ENCODE measurements at places on chromosomes 7 and 10.
A peak's percentile ranks its signal among the peaks of the same experiment; 100 is the strongest.

DNA sequence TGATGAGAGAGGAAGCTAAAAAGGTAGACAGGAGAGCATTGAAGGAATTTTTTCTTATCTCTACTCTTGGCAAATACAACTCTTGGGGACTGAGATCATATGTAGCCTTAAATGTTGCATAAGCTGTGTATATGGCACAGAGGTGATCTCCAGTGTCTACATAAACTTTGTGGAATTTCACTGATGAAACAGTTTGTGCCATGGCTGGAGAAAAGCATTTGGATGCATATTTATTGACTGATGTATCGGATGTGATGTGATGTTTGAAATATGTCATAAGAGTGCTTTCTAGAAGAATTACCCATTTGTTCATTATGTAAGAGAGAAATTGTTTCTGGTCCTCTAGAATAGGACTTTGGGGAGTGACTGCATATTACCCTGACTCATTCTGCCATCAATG, 244.9 kb upstream of the LRRTM3 start:
- no peaks in the 10 kb centered on the region for H3K4me1 ChIP-seq
- no peak for DNase-seq
- H3K36me3 ChIP-seq: no peaks in the 10 kb centered on the region
- H3K27me3 ChIP-seq: no peaks in the 10 kb centered on the region
- H3K4me3 ChIP-seq: no peak overlapping the region
- H3K27ac ChIP-seq: no peak overlapping the region

DNA sequence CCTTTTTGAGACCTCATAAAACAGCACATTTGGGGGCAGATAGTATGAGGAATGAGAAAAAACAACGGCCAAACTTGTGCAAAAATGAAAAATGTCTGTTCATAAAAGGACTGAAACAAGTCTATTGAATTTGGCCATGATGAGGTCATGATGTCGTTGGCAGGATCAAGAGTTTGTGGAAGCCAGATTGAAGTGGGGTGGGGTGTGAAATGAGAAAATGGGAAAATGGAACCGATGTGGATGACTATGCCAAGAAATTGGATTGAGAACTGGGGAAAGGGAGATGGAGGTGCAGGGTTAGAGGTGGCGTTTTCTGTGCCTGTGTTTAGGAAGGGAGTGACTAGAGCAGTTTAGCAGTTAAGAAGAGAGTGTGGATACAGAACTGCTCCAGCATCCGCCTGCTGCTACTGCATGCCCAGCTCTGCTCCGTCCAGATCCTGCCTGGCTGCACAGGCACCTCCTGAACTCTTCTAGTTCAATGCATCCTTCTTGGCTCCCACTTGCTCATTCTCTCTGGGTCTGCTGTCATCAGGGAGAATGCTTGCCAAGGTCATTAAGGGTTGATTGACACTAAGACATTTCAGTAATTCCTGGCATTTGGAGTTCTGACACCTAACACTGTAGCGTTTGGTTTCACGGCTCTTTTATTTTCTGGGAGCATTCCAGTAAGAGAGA, 111.9 kb downstream of the GALNT17 start:
- H3K36me3 ChIP-seq: no peaks in the 10 kb centered on the region
- H3K4me1 ChIP-seq: no peaks in the 10 kb centered on the region
- no peaks in the 10 kb centered on the region for H3K27me3 ChIP-seq
- H3K4me3 ChIP-seq: no peak overlapping the region
- no peak for DNase-seq

DNA sequence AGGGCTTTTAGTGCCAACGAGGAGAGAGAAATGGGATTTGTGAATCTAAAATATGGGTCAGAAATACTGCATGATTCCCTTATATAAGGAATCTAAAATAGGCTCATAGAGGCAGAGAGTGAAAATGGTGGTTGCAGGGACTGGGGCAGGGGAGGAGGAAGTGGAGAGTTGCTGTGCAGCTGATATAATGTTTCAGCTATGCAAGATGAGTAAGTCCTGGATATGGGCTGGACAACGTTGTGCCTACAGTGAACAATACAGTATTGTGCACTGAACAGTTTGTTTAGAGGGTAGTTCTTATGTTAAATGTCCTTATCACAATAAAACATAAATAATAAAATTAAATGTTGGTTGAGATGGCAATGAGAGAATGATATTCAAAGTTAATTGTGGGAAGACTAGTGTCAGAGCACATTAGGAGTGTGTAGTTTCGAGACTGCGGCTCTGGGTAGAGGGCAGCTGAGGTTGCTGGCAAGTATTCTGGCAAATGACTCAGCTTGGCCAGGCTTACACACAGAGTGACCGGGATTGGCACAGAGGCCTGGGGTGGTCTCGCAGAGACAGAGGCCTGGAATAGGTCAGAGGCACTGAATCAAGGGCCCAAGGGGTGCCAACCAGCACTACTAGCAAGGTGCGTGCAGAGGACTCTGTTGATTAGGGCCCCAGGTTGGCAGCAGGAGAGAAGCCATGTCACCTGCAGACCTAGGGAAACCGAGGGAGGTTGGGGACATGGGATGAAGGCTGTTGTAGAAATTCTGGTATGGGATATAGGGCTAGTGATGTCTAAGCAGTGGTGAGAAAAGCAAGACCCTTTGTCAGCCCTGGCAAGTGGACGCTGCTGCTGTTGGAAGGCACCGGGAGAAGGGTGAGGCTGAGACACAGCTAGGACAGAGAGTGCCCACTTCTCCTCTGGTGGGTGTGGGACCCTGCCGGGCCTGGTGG, 2.8 kb upstream of the DEPP1 start:
- H3K4me3 ChIP-seq: no peak overlapping the region
- peaks cover 11% of the 10 kb centered on the region for H3K36me3 ChIP-seq
- DNase-seq: no peak

DNA sequence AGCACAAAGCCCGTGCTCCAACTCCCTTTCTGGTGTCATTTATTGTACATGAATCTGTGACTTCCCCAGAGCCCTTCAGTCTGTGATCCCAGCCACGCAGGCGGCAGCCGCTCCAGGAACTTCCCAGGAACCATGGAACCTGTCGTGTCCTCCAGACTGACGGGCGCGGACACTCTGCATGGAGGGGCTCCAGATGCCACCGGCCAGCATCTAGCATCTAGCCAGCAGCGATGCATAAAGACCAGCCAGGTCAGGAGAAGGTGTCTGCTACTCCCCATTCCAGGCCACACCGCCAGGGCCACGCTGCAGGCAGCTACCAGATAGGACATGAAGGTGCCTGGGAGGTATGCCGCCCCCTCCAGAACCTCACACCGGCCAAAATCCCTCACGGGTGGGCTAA, 77.4 kb downstream of the PRKAG2 start:
- no peak overlapping the region for H3K4me3 ChIP-seq
- H3K27me3 ChIP-seq: no peaks in the 10 kb centered on the region
- no peak overlapping the region for H3K27ac ChIP-seq
- no peaks in the 10 kb centered on the region for H3K36me3 ChIP-seq

DNA sequence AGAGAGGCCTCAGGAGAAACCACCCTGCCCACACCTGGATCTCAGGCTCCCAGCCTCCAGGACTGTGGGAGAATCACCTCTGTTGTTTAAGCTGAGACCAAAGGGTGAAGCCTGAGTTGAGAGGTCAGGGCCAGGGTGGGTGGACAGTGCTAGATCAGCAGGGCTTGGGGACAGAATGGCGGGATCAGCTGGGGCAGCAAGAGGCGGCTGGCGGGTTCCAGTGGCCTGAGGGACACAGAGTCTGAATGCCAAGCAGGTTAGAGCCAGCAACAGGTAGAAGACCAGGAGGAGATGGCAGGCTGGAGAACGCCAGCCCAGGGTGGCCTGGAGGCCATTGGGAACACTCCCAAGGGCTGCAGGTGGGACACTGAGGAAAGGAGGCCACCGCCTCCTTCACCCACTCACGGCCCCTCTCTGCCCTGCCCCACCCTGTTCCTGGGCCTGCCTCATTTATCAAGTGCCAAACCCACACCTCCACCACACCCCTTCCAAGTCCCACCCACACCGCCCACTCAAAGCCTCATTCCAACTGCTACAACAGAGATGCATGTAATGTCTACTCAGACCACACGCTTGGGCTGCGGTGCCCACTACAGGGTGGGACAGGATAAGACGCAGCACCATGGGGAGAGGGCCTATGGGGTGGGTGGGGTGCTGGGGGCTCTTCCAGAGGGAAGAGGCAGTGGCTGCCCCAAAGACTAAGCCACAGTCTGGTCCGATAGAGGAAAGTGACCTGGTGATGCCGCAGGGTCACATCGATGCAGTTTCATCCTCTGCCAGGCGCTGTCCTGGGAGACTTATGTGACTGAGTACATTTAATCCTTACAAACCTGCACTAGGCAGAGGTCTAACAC, 173.9 kb downstream of the TNS3 start:
- DNase-seq: no peak
- H3K36me3 ChIP-seq: no peaks in the 10 kb centered on the region
- no peaks in the 10 kb centered on the region for H3K27me3 ChIP-seq
- no peaks in the 10 kb centered on the region for H3K4me1 ChIP-seq
- H3K4me3 ChIP-seq: no peak overlapping the region

- H3K4me1 ChIP-seq: peaks cover 38% of the 10 kb centered on the region
- peaks cover 90% of the 10 kb centered on the region for H3K27me3 ChIP-seq
- peak overlapping the region; percentile 85 for H3K4me3 ChIP-seq
- peak overlapping the region; percentile 83 for H3K27ac ChIP-seq
Observed at GRCh38 chr10:22340329-22341189, 4.7 kb upstream of the SPAG6 start.

DNA sequence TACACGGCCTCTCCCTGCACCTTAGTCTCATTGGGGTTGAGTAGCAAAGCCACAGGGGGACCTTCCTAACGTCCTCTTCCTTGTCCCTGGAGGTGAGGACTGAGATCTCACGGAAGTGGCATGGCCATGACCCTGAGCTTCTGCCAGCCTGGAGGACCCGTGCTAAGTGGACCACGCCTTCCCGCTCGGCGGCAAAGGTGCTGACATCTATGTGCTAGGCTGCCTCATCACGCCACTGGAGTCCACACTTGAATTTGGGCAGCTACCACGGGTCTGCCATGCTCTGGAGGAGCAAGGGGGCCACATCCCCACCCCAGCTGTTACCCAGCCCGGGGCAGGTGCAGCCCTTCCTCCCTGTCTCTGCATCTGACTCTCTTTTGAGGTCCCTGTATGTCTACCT, 15.3 kb downstream of the GHRHR start:
- peaks cover 6% of the 10 kb centered on the region for H3K4me1 ChIP-seq
- H3K4me3 ChIP-seq: no peak overlapping the region
- H3K27ac ChIP-seq: no peak overlapping the region
- no peak for DNase-seq
- peaks cover 2% of the 10 kb centered on the region for H3K27me3 ChIP-seq
- H3K36me3 ChIP-seq: no peaks in the 10 kb centered on the region

- no peak overlapping the region for H3K4me3 ChIP-seq
- peaks cover 5% of the 10 kb centered on the region for H3K4me1 ChIP-seq
- H3K27me3 ChIP-seq: no peaks in the 10 kb centered on the region
- H3K27ac ChIP-seq: no peak overlapping the region
- no peaks in the 10 kb centered on the region for H3K36me3 ChIP-seq
- DNase-seq: no peak
Observed at GRCh38 chr7:18401757-18402156, 93.8 kb upstream of the HDAC9 start.

- H3K36me3 ChIP-seq: no peaks in the 10 kb centered on the region
- DNase-seq: peak; percentile 56
- peaks cover 26% of the 10 kb centered on the region for H3K4me1 ChIP-seq
- peak overlapping the region; percentile 56 for H3K4me3 ChIP-seq
Observed at GRCh38 chr10:24723386-24723787, 300 bp downstream of the ARHGAP21 start.

DNA sequence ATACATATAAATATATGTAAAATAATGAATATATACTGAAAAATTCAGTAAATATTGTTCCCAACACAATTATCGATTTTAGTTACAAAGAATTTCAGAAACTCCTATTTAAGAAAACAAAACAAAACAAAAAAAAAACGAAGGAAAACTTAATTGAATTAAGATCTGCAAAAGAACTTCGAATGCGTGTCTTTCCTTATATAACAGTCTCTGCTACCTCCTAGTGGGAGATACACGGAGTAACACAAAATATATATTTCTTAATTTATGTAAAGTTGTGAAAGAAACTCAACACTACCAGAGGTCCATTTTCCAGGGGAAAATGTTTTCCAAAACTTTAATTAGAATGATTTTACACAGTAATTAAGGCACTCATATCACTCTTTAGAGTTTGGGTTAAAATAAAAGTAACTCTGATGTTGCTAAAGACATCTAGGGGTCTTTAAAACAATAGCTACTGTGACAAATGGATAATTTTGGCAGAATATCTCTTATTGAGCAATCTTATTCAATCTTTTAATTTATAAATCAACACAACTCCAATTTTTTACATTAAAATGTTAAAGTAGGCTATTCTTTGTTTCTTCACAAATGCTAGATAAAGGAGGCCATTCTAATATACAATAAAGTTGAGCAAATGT, 41.6 kb downstream of the NEBL start:
- H3K27ac ChIP-seq: no peak overlapping the region
- H3K4me3 ChIP-seq: no peak overlapping the region
- no peaks in the 10 kb centered on the region for H3K4me1 ChIP-seq
- no peaks in the 10 kb centered on the region for H3K36me3 ChIP-seq

DNA sequence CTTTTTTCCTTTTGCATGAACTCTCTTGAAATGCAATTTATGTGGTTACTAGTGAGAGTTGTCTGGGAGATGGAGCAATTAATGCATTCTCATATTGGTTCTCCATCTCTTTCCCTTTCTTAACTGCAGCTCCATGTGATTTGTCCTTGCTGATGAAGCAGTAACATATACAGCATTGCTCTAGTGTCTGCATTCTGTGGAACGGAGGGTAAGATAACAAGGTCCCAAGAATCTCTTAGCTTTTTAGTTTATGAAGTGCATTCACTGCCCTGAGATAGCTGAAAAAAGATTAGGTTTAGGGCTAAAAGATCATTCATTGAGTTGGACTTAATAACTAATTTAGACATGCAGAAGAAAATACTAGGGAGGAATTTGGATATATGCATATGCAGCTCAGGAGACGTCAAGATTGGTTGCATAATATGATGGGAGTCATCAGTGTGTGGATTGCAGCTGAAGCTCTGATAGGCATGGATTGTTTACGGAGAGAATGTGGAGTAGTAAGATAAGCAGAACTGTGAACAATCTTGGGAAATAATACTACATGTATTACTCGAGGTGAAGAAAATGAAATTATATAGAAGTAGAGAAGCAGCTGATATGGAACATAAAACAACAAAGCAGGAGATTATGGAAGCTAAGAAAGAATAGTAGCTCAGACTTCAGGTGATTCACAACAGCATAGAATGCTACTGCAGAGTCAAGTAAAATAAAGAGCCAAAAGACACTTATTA, 404.7 kb downstream of the ARL4A start:
- H3K36me3 ChIP-seq: no peaks in the 10 kb centered on the region
- H3K4me3 ChIP-seq: no peak overlapping the region
- DNase-seq: no peak
- no peak overlapping the region for H3K27ac ChIP-seq
- H3K27me3 ChIP-seq: no peaks in the 10 kb centered on the region
- no peaks in the 10 kb centered on the region for H3K4me1 ChIP-seq

- no peak overlapping the region for H3K4me3 ChIP-seq
- H3K27ac ChIP-seq: no peak overlapping the region
- DNase-seq: no peak
Observed at GRCh38 chr7:91251877-91252276, 12.4 kb upstream of the FZD1 start.

Measured in natural killer cell (primary cell).